ENCODE measurements at places on chromosomes 4 and X.

DNA sequence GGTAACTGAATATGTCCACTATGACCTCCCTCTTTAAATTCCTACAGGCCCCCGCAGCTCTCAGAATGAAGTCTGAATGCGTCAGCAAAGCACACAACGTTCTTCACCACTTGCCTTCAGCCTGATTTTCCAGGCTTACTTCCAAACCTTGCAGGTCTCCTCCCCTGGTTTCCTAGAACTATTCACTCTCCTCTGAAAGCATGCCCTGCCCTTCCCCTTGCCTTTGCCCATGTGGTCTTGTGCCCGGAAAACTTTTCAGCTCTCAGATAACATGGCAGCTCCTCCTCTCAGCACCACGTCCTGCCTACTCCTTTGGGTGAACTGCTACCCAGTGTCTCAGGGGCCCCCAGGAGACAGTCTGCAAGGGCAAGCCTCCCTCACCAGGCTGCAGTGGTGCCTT, 268.5 kb upstream of the LDB2 start:
- DNase-seq = no peak

DNA sequence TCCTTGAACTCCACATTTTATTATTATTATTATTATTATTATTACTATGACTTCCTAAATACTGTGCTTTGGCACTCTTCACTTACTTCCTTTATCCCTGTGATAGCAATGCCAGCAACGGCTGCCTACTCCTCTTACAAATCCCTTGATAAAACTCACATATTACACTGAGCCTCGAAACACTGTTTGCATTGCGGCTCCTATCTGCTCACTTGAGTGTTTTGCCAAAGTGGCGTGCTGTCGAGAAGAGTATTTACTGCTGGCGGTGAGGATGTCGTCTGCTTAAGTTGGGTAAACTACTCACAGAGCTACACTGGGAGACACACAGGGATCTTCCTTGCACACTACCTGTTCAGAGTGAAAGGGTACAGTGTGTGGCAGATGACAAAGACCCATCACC, 143.4 kb upstream of the VCX3A start:
- no peak for DNase-seq

DNA sequence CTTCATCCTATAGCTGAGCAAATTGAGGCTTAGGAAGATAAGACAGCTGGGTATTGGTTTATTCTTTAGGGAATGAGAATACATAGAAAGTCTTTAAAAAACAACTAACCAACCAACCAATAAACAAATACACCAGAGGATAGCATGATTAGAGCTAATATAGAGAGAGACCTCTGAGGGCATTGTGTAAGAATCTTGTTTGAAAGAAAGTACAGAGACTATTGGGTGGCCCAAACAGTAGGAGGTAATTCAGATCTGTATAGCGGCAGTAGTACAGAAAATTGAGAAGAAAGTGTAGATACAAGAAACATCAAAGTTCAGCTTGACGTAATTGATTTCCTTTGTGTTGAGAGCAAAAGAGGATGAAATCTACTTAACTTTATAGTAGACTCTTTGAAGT, 1951.0 kb upstream of the ADGRL3 start:
- no peak for DNase-seq

DNA sequence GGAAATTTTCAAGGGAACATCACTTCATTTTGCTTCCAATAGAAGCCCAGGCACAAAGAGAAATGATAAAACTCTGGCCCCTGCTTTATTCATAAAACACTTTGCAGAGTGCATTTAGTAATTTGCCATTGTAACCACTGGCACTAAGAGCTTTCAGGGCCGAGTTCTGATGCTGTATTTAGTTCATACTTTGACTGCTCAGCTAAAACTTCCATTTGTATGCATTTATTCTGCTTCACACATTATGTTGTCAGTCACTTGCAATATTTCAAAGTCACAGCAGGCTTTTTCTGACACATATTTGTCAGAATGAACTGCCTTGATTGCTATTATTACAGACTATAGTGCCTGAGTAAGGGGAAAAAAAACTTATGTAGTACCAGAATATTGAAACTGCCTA, 174.3 kb upstream of the ATOH1 start:
- no peak for DNase-seq

- peak; percentile 20 for DNase-seq
Measured at GRCh38 chrX:96436105-96436504, 248.5 kb upstream of the DIAPH2 start.

GRCh38 chr4:108001540-108002135, 11.9 kb downstream of the HADH start:
- no peak for DNase-seq

DNA sequence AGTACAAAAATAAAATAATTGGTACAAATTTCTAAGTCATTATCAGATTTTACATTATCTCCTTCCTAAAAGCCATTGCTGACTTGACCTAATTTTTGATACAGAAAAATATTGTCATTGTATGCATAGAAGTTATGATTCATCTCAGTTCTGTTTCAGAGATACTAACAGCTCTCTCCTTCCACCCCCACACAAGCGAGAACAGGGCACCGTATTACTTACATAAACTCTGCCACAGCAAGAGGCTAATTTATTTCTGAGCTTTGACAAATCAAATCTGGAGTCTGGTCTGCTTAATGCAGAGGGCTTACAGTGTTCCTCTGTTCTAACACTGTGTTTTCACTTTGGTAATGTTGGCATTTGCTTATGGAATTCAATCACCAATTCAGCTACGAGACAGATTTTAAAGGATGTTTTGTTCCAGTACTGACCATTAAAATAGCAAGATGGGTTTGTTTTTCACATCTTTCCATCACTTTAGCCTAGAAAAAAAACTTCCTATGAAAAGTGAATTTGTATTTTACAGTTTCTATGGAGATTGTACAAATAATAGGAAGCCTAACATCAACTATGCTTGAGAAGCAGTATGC, 181.8 kb downstream of the USP46 start:
- no peak for DNase-seq

DNA sequence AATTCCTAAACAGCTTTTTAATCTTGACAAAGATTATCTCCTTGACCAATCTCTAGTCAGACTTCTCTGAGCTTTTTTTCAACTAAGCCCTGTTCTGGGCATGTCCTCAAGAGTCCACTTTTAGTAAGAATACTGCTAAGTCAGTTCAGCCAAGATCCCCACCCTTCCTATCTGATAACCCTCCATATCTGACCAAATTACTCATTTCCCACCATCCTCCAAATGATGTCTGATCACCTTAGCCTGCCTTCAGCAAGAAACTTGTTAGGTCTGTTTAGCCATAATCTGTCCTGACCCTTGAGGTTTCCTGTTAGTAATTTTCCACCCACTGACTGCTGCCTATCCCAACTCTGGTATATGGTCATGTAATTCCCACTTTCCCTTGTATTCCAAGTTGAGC, 65.2 kb downstream of the FAM13A start:
- no peak for DNase-seq

GRCh38 chrX:97524997-97525396, 641.3 kb downstream of the RPA4 start:
- peak; percentile 11 for DNase-seq

DNA sequence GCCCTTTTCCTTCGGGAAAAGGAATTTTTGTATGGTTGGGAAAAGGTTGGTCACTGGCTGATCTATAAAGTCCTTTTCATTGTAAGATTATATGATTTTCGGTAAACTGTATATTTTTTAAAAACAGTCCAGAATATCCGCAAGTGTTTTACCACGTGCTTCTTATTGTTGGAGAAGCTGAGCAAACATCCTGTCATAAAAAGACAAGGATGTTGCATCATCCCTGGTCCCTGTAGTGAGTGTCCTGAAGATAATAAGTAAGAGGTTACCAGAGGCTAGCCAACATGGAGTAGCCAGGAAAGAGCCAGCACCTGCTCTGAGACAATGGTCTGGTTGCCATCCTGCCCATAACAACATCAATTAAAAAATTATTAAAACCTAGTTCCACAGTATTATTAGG, 5.1 kb downstream of the CXCL9 start:
- DNase-seq = no peak

DNA sequence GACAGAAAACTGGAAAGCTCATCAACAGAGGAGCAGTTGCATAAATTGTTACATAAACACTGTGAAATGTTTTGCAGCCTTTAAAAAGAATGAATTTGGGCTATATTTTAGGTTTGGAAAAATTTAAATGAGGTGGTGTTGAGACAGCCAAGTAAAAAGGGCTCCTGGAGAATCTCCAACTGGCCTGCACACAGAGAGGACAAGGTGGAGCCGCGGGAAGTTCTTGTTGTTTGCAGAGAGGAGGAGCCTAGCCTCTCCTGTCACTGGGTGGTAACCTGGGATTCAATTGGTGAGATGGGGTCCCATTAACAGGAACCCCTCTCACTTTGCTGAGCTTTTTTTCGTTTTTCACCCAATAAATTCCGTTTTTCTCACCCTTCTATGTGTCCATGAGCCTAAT, 13.4 kb downstream of the GIMD1 start:
- no peak for DNase-seq

GRCh38 chr4:61152433-61152832, 47.7 kb upstream of the ADGRL3 start:
- no peak for DNase-seq

GRCh38 chr4:151664289-151664688, 96.5 kb downstream of the GATB start:
- DNase-seq = no peak

All from AG20443 (cell line).